ENCODE measurements at places on chromosomes 4 and X.

- DNase-seq = no peak
Observed at GRCh38 chr4:168683595-168683994, 186.7 kb downstream of the PALLD start.

DNA sequence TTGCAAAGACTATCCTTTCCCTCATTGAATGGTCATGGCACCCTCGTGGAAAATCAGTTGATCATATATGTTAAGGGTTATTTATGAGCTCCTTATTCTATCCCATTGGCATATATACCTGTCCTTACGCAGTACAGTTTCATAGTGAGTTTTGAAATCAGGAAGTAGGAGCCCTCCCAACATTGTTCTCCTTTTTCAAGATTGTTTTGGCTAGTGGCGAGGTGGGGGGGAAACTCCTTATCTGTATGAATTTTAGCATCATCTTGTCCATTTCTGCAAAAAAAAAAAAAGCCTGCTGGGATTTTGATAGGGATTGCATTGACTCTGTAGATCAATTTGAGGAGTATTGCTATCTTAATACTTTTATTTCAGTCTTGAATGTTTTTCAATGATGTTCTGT is 2.5 kb upstream of the USP9X start:
- DNase-seq = no peak

DNA sequence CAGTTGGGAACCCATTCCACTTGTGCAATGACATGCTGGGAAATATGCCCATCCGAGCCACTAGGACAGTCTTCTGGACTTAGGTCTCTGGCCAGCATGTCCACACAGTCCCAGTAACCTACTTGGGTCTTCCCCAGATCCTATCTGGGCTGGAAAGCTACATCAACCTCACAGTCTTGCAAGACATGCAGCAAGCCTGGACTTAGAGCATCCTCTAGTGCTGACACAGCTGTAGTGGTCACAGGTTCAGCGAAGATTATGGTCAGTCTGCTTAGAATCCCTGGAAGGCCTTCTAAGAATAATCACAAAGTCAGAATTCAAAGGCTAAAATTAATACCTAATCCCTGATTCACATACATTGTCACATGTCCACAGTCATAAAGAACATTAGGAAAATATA is 842.7 kb downstream of the STPG2 start:
- no peak for DNase-seq

GRCh38 chr4:184169225-184169867 is 48.3 kb downstream of the ENPP6 start:
- no peak for DNase-seq

All from fibroblast of gingiva (primary cell).